Endothelial cell of umbilical vein (primary cell): ENCODE measurements at places on chromosomes 1 and 21. TPM values are rescaled to one million over a fixed set of nuclear protein-coding genes. Genes with fewer than 3 reads are reported as not detected.

The AMY1C gene
- total RNA-seq, result not detected in 2 replicates

The OSCP1 gene
- 4.6 and 7.6 TPM in 2 replicates for total RNA-seq

The TFF3 gene
- total RNA-seq, result 0.93 and 1.9 TPM in 2 replicates

The ATF3 gene
- total RNA-seq, result 6.1 and 10.7 TPM in 2 replicates

The TMEM61 gene
- not detected in 2 replicates for total RNA-seq

The PBX1 gene
- total RNA-seq, result 22.2 and 24.1 TPM in 2 replicates

The ECM1 gene
- 7.2 and 7.3 TPM in 2 replicates for total RNA-seq

The LY9 gene
- not detected in 2 replicates for total RNA-seq

The KCND3 gene
- total RNA-seq, result not detected in 2 replicates

The RGS1 gene
- total RNA-seq, result not detected in 2 replicates

The EXO1 gene
- 19.8 and 23.5 TPM in 2 replicates for total RNA-seq

The NTNG1 gene
- not detected in 2 replicates for total RNA-seq

The LCE1C gene
- not detected in 2 replicates for total RNA-seq

The UQCRHL gene
- 1.4 and 1.8 TPM in 2 replicates for total RNA-seq

The OR10Z1 gene
- total RNA-seq, result not detected in 2 replicates

The JAM2 gene
- 0.20 and 1.1 TPM in 2 replicates for total RNA-seq

The DIRAS3 gene
- total RNA-seq, result 1.0 and 1.2 TPM in 2 replicates

The TRABD2B gene
- not detected in 2 replicates for total RNA-seq

The SLFNL1 gene
- 0.29 and 0.39 TPM in 2 replicates for total RNA-seq

The TMEM125 gene
- not detected in 2 replicates for total RNA-seq

The SHE gene
- 43.4 and 52.7 TPM in 2 replicates for total RNA-seq

The CFHR3 gene
- not detected in 2 replicates for total RNA-seq

The TMEM269 gene
- total RNA-seq, result not detected in 2 replicates

The TUFT1 gene
- total RNA-seq, result 4.3 TPM in 2 replicates

The TMEM200B gene
- 1.5 and 1.6 TPM in 2 replicates for total RNA-seq

The SGIP1 gene
- 51.0 and 68.9 TPM in 2 replicates for total RNA-seq

The EPHA2 gene
- total RNA-seq, result 125 and 141 TPM in 2 replicates

The TAL1 gene
- 50.2 and 52.4 TPM in 2 replicates for total RNA-seq

The C1orf94 gene
- total RNA-seq, result not detected in 2 replicates

The SPRR2G gene
- not detected in 2 replicates for total RNA-seq

The WNT2B gene
- 3.6 and 4.6 TPM in 2 replicates for total RNA-seq

The PGLYRP3 gene
- total RNA-seq, result not detected in 2 replicates

The LCE2B gene
- not detected in 2 replicates for total RNA-seq

The CDK11A gene
- 50.4 and 53.6 TPM in 2 replicates for total RNA-seq

The DCST1 gene
- not detected in 2 replicates for total RNA-seq

The BECN2 gene
- not detected in 2 replicates for total RNA-seq

The SHISA4 gene
- 21.2 and 25.6 TPM in 2 replicates for total RNA-seq

The TNFRSF8 gene
- total RNA-seq, result not detected in 2 replicates

The FCGR1A gene
- not detected in 2 replicates for total RNA-seq

The GCSAML gene
- total RNA-seq, result not detected in 2 replicates

The FCRLA gene
- total RNA-seq, result not detected in 2 replicates

The UBL4B gene
- not detected in 2 replicates for total RNA-seq

The LRRC71 gene
- total RNA-seq, result 0.66 and 1.2 TPM in 2 replicates

The LEPR gene
- total RNA-seq, result 10.8 and 18.7 TPM in 2 replicates

The PTAFR gene
- total RNA-seq, result 0.18 and 0.20 TPM in 2 replicates

The ILF2 gene
- 271 TPM in 2 replicates for total RNA-seq
